ENCODE measurements at places on chromosomes 4 and X.

DNA sequence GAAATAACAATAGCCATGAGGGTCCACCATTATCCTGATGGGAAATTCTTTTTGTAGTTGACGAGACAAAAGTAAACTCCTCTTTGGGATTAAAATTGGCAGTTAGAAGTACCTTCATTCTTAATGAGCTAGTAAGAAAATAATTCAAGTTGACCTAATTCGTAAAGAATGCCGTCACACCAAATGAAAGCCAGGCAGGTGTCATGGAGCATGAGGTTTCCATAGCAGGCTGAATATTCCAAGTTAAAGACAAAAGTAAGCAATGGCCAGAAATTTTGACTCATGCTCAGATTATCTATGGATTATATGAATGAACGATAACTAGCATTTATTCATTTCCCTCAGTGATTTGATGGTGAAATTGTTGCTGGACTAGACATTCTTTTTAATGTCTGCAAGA lies 192.2 kb upstream of the FAT1 start:
- no peak for DNase-seq

- no peak for DNase-seq
These were observed 17.6 kb downstream of the FGFBP1 start for GRCh38 chr4:15920723-15921591.

DNA sequence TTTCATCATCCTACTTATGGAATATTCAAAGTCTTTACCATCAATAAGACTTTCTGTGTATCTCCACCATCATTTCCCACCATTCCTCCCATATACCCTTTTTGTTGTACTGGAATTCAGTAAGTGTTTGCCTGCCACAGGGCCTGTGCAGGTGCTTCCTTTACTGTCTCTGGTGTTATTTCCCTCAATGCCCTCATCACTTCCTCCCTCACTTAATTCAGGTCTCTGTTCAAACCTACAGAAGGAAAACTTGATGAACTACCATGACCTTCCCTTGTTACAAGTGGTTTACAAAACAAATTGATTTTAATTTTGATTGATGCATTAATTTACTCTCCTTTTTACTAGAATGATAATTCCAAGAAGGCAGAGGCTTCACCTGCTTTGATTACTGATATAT lies 159.5 kb upstream of the FAT4 start:
- DNase-seq = no peak

DNA sequence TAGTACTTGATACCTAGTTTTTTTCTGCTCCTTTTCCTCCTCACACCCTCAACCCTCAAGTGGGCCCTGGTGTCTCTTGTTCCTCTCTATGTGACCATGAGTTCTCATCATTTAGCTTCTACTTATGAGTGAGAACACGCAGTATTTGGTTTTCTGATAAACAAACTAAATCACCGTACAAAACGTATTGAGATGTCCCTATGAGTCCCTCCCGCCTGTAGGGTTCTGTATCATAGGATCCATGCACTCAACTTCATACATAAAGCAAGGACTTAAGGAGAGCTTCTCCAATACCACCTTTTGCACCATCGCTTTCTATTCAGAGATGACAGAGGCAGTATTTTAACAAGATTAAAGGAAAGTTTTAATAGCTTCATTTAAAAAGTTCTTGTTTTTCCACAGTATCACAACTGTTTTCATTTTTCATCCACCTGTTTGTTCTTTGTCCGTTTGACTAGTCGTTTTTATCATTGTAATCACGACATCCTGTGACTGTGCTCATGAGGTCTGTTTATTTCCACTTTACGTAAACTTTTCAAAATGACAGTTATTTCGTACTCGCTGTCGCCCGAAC lies 457 bp upstream of the RAB9A start:
- peak; percentile 24 for DNase-seq

DNA sequence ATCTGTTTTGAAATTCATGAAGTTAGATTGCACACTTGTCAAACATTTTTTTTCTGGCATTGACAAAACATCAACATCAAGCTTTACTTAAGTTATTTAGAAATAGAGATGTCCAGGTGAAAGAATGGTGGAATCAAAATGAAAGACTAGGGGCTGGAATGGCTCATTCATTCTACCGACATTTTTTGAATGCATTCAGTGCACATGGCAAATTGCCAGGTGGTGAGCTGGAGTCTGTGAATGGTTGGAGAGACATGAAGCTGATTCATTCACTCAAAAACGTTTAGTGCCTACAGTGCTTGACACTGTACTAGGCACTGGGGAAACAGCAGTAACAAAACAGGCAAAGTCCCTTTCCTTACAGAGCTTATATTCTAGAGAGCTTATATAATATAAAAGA lies 292.4 kb downstream of the PPP1R2C start:
- no peak for DNase-seq

DNA sequence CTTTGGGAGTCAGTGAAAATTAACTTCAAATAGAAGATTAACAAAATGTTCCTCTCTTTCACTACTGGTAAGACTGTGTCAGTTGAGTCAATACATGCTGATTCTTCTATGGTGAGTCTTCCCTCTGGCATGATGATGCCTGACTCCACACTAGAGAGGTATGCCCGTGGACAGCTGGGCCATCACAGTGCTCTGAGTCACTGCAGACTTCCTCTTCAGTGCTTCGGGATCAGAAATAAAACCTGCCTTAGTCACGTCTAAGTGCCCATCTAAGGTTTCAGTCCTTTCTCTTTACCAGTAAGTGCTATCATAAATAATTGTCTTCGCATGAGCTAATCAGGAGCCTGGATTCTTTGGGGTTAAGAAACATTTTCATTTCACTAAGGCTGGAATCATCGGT lies 1.6 kb upstream of the ASB5 start:
- no peak for DNase-seq

GRCh38 chr4:26525136-26525770 lies 35.0 kb upstream of the CCKAR start:
- DNase-seq = no peak

- no peak for DNase-seq
These were observed 24.0 kb downstream of the TAB3 start for GRCh38 chrX:30865015-30865414.

- no peak for DNase-seq
These were observed 233.4 kb downstream of the PABPC4L start for GRCh38 chr4:133968174-133968573.
